ENCODE measurements at places on chromosomes 2 and 18. TPM values are rescaled to one million over a fixed set of nuclear protein-coding genes. Genes with fewer than 3 reads are reported as not detected.

PTPRN gene
- 0.07 TPM for total RNA-seq

ARHGAP15 gene
- total RNA-seq, result 56.2 TPM

CRIM1 gene
- total RNA-seq, result 19.0 TPM

GALNT1 gene
- 50.8 TPM for total RNA-seq

GALM gene
- total RNA-seq, result 57.4 TPM

CRYGD gene
- total RNA-seq, result not detected

IL1A gene
- 9.4 TPM for total RNA-seq

TEX44 gene
- not detected for total RNA-seq

- H3K36me3 ChIP-seq, result no peaks in the 10 kb centered on the region
- H3K27me3 ChIP-seq, result no peaks in the 10 kb centered on the region
- H3K4me1 ChIP-seq, result peaks cover 27% of the 10 kb centered on the region
- peak overlapping the region; percentile 90 for H3K27ac ChIP-seq
- no peak for DNase-seq
- no peak overlapping the region for H3K4me3 ChIP-seq
Observed at GRCh38 chr2:207279520-207279919, 113.8 kb upstream of the KLF7 start.

- no peak overlapping the region for H3K4me3 ChIP-seq
- DNase-seq, result no peak
- no peaks in the 10 kb centered on the region for H3K36me3 ChIP-seq
- H3K4me1 ChIP-seq, result no peaks in the 10 kb centered on the region
Observed at GRCh38 chr18:6482198-6482977, 67.7 kb upstream of the L3MBTL4 start.

- DNase-seq, result no peak
- H3K27ac ChIP-seq, result no peak overlapping the region
- H3K36me3 ChIP-seq, result no peaks in the 10 kb centered on the region
- no peak overlapping the region for H3K4me3 ChIP-seq
- peaks cover 23% of the 10 kb centered on the region for H3K27me3 ChIP-seq
- H3K4me1 ChIP-seq, result no peaks in the 10 kb centered on the region
Observed at GRCh38 chr2:160984426-160985077, 175.7 kb upstream of the TANK start.

- H3K27me3 ChIP-seq, result no peaks in the 10 kb centered on the region
- no peak overlapping the region for H3K27ac ChIP-seq
Observed at GRCh38 chr2:74028741-74029140, 44.0 kb downstream of the TET3 start.

DNA sequence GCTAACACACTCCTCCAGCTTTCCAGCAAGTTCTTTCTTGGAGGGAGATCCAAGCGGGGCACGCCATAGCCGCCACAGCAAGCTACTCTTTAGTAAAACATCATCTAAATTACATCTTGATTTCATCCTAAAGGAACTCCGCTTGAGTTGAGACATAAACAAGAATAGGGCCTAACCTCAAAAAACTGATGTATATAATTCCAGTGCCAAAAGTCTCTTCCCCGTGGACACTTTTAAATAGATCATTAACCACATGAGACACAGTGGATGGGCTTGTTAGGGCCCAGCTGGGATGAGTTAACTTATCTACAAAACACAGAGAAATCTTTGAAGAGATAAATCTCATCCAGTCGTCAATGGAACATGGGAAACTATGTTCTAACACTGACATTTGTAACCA, 20.8 kb upstream of the MLPH start:
- peaks cover 5% of the 10 kb centered on the region for H3K4me1 ChIP-seq
- no peak overlapping the region for H3K27ac ChIP-seq
- H3K4me3 ChIP-seq, result no peak overlapping the region
- no peak for DNase-seq
- no peaks in the 10 kb centered on the region for H3K36me3 ChIP-seq
- H3K27me3 ChIP-seq, result peaks cover 4% of the 10 kb centered on the region

- H3K4me1 ChIP-seq, result peaks cover 3% of the 10 kb centered on the region
- H3K27me3 ChIP-seq, result no peaks in the 10 kb centered on the region
- H3K27ac ChIP-seq, result no peak overlapping the region
- H3K4me3 ChIP-seq, result no peak overlapping the region
- DNase-seq, result no peak
- H3K36me3 ChIP-seq, result no peaks in the 10 kb centered on the region
Observed at GRCh38 chr18:14921031-14921430, 173.1 kb downstream of the ANKRD30B start.

DNA sequence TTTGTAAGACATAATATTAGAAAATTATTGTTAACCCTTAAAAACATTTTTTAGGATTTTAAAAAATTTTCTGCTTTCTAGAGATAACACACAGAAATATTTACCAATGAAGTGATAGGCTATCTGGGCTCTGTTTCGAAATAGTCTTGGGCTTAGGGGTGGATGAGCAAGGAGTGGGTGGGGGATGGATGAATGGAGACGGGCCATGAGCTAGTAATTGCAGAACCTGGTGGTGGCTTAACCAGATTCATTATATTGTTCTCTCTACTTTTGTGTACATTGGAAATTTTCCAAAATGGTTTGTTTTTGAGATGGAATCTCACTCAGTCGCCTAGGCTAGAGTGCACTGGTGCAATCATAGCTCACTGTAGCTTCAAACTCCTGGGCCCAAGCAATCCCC, 89.6 kb downstream of the TCF7L1 start:
- H3K4me1 ChIP-seq, result no peaks in the 10 kb centered on the region
- H3K27ac ChIP-seq, result no peak overlapping the region
- no peaks in the 10 kb centered on the region for H3K36me3 ChIP-seq
- no peak for DNase-seq
- H3K4me3 ChIP-seq, result no peak overlapping the region
- H3K27me3 ChIP-seq, result peaks cover 41% of the 10 kb centered on the region

DNA sequence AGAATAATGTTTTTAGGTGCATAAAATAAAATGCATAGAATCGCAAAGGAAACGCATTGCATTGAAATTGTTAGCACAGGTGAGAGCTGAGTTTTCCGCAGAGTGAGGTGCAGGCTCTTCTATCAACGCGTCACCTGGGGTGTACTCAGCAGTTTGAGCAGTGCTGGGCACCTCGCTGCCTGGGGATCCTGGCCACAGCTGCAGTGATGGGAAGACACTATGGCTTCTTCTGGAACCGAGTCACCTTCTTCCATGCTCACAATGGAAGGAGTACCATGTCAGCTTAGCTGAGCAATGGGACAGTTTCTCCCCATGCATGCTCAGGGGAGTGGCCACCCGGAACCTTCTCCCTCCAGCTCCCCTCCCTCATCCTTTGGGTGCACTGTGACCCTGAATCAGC, 95.4 kb upstream of the OTOS start:
- peaks cover 5% of the 10 kb centered on the region for H3K27me3 ChIP-seq
- H3K4me3 ChIP-seq, result no peak overlapping the region
- no peak overlapping the region for H3K27ac ChIP-seq
- no peaks in the 10 kb centered on the region for H3K4me1 ChIP-seq
- DNase-seq, result no peak
- H3K36me3 ChIP-seq, result no peaks in the 10 kb centered on the region

GRCh38 chr18:48472610-48473009, 63.4 kb upstream of the ZBTB7C start:
- no peaks in the 10 kb centered on the region for H3K36me3 ChIP-seq
- H3K27me3 ChIP-seq, result peaks cover 37% of the 10 kb centered on the region
- DNase-seq, result no peak

- peaks cover 10% of the 10 kb centered on the region for H3K27me3 ChIP-seq
- DNase-seq, result no peak
- H3K27ac ChIP-seq, result no peak overlapping the region
- H3K36me3 ChIP-seq, result no peaks in the 10 kb centered on the region
Observed at GRCh38 chr2:26521054-26521912, 43.4 kb upstream of the OTOF start.

DNA sequence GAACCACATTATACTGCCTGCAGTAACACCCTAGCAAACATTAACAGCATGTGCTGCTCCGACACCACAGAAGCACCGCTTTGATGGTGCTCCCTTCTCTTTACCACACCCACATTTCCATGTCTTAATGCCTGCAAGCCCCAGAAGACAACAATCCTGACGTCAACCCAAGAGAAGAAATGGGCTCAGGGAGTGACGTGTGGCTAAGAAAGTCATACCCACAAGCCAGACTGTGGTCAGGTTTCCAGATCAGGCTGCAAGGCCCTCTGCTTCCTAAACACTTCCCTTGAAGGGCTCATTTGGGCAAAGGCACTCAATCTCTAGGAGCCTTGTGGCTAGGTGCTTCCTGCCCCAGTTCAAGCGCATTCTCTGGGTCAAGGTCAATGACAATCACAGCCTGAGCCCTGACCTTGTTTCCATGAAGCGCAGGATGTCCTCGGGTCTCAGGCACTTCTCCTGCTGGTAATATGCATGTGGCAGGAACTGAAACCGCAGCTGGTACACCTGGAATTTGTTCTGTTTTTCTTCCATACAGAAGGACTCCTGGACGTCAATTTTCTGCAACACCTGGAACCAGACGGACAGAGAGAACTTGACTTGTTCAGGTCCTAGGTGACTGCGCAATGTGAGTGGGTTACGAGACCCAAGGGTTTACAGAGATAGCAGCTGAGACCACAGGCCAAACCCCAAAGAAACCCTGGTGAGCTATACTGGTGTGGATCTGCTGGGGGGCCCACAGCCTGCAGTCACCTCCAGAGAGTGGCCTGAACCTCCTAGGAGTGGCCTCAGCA, 67.2 kb downstream of the POLR1A start:
- peak; percentile 95 for DNase-seq
- no peaks in the 10 kb centered on the region for H3K27me3 ChIP-seq

DNA sequence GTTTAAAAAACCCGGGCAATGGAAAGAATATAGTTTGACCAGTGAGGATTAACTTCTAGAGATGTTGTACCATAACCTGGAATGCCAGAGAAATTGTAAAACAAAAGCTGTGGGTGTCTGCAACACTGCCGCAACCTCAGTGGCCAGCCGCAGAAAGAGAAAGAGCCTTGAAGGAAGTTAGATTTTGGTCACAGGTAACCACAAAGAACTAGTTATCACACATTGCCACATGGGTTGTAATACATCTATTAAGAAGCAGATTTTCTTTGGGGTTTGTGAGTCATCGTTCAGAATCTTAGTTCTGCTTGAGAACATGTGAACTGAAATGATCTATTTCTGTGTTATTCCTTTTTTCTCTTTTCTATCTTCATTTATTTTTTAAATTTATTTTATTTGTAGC, 222.9 kb upstream of the AGAP1 start:
- peaks cover 7% of the 10 kb centered on the region for H3K4me1 ChIP-seq
- DNase-seq, result peak; percentile 77

DNA sequence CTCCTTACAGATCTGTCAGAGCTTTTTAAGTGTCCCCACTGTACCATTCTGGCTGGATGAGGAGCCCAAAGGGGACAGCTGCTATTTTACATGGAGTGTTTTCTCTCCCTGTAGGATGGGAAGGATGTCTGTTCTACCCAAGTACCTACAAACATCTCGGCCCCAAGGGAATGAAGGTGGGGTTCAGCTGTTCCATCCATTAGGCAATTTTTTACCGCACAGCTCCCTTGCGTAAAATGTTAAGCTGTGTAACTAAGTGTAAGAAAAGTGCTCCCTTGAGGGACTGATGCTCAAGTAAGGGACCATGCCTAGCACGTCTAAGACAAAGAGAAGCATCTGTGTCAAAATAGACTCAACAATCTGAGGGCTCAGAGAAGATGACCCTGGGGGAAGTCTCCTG, 180.3 kb downstream of the MYO5B start:
- H3K27me3 ChIP-seq, result peaks cover 28% of the 10 kb centered on the region
- DNase-seq, result no peak
- peaks cover 1% of the 10 kb centered on the region for H3K4me1 ChIP-seq
- H3K36me3 ChIP-seq, result no peaks in the 10 kb centered on the region
- H3K27ac ChIP-seq, result no peak overlapping the region

DNA sequence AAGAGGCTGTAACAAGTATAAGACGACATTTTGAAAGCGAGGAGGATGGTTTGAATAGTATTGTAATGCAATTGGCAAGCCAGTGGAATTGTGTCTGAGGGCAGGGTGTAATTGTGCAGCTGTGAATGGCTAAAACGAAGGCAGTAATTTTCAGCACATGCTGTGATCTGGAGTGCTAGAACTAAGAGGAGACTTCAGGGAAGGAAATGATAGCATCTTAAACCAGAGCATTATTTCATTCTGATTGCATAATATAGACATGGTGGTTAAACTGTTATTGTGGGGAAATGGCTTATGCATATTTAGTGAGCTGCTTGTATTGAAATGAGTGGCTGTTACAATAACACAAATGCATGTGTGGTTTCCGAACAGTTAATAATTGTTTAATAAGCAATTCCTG, 36.3 kb downstream of the THSD7B start:
- no peaks in the 10 kb centered on the region for H3K36me3 ChIP-seq
- no peaks in the 10 kb centered on the region for H3K4me1 ChIP-seq

GRCh38 chr2:43884689-43885088, 45.9 kb downstream of the ABCG8 start:
- peaks cover 7% of the 10 kb centered on the region for H3K4me1 ChIP-seq
- no peak for DNase-seq
- H3K27me3 ChIP-seq, result no peaks in the 10 kb centered on the region
- H3K27ac ChIP-seq, result no peak overlapping the region

Measured in activated CD4-positive, alpha-beta T cell treated with anti-CD3 and anti-CD28 coated beads, Interleukin-2, amount 10 ng/mL, durations not matched to agents 24 days and 14 days (primary cell).